ENCODE measurements at places on chromosomes 4 and X.

DNA sequence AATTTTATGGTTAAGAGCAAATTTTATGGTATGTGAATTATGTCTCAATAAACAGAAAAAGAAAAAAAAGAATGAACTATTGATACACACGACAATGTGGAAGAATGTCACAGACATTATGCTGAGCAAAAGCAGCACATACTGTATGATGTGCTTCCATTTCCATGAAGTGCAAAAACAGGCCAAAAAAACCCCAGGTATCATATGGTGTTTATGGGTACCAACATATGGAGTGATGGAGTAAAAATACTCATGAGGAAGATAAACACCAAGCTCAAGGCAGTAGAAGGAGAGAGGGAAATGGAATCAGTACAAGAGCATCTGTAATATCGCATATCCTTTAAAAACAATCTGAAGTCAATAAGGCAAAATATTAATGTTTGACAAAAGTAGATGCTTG, 4.2 kb upstream of the GATA1 start:
- no peaks in the 10 kb centered on the region for H3K36me3 ChIP-seq
- H3K27me3 ChIP-seq: peaks cover 11% of the 10 kb centered on the region
- DNase-seq: no peak
- no peak overlapping the region for H3K4me3 ChIP-seq

DNA sequence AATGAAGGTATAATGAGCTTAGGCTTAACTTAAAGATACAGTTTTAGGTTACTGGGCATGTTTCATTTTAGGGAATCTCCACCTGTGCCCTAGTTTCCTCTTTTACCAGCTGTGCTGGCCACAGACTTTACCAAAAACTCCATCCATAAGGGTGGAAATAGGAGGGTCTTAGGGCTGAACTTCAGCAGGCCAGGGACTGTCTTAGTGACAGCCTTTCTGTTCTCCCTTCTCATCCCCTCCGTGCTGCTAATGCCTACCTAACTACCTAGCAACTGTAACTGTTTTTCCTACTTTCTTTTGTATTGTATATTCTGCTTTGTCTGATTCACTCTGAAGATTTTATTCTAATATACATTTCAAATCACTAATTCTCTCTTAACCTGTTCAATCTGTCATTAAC, 1375.3 kb downstream of the PCDH18 start:
- no peak for DNase-seq
- no peaks in the 10 kb centered on the region for H3K27me3 ChIP-seq
- H3K27ac ChIP-seq: no peak overlapping the region
- no peak overlapping the region for H3K4me3 ChIP-seq
- no peaks in the 10 kb centered on the region for H3K4me1 ChIP-seq

GRCh38 chrX:132505116-132505515, 16.3 kb upstream of the MBNL3 start:
- H3K27ac ChIP-seq: no peak overlapping the region
- H3K4me1 ChIP-seq: no peaks in the 10 kb centered on the region
- no peaks in the 10 kb centered on the region for H3K27me3 ChIP-seq
- no peak overlapping the region for H3K4me3 ChIP-seq

DNA sequence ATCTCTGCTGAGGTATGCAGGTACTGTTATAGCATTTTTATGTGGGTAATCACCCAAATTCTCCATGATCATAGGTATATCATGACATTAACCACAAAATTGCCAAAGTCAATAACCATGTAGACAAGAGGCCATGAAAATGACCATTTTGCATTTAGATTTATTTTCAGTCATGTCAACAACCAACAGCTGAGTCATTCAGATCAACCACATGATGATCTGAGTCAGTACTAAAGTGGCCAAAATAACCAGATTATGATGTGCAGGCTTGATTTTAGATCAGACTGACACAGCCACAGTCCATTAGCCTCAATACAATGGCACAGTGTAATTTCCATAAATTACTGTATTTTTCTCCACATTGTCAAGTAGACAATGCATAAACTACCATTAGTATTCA, 240.5 kb downstream of the GRIA3 start:
- no peak for DNase-seq
- no peaks in the 10 kb centered on the region for H3K27me3 ChIP-seq
- H3K36me3 ChIP-seq: no peaks in the 10 kb centered on the region
- no peak overlapping the region for H3K27ac ChIP-seq
- no peaks in the 10 kb centered on the region for H3K4me1 ChIP-seq

DNA sequence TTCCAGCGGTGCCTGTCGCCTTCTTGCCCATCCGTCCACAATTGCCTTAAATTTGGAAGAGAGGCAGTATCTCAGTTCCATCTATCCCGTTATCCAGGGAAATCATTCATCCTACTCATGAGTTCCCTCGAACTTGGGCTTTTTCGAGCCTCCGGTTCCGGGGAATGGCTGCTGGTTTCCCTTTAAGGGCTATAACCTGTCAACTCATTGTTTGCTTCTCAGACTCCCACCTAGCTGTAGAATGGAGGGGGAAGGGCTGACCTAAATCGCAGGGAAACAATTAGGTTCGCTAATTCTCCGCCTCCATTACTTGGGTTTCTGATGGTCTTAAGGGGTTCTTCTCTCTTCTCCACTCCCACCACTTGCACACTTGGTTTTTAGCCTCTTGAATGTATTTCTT, 1.2 kb downstream of the UCHL1 start:
- H3K27ac ChIP-seq: no peak overlapping the region
- H3K36me3 ChIP-seq: no peaks in the 10 kb centered on the region
- no peak for DNase-seq
- H3K27me3 ChIP-seq: peaks cover 34% of the 10 kb centered on the region
- peaks cover 10% of the 10 kb centered on the region for H3K4me1 ChIP-seq

DNA sequence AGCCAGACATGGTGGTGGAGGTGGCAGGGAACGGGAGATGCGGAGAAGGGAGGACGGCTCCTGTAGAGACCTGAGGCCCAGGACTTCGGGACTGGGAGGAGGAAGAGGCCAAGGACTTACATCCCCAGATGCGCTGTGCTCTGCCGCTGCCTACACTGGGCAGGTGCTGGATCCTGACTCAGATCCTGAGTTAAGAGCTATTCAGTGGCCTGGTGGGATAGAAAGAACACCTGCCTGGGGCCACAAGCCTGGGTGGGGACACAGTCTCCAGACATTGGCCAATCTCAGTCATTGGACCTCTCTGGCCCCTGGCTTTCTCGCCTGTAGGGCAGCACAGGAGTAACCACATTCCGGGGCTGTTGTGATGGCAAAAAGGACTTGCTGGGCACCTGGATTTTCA, 10.9 kb upstream of the MSX1 start:
- DNase-seq: no peak
- H3K4me1 ChIP-seq: peaks cover 14% of the 10 kb centered on the region
- H3K27me3 ChIP-seq: peaks cover 34% of the 10 kb centered on the region

DNA sequence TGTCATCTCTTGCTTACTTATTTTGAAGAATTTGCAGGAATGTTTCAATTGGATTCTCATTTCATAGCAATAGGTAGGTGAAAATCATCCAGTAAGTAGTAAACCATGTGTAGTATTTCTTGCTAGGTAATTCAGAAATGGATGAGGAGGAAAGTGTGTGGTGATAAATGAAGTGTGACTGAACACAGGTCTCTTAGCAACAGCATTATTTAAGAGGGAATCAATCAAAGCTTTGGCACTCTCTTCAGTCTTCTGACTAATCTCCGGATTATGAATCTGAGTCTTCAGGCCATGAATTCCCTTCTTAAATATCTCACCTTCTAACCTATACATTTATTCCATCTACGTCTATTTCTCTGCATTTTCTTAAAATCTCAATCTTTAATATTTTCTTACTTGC, 55.8 kb upstream of the ARHGAP24 start:
- no peak for DNase-seq
- H3K27ac ChIP-seq: no peak overlapping the region
- H3K4me3 ChIP-seq: no peak overlapping the region
- H3K4me1 ChIP-seq: peaks cover 16% of the 10 kb centered on the region
- no peaks in the 10 kb centered on the region for H3K36me3 ChIP-seq

GRCh38 chr4:5964030-5964429, 54.2 kb downstream of the C4orf50 start:
- H3K4me1 ChIP-seq: no peaks in the 10 kb centered on the region
- no peak overlapping the region for H3K27ac ChIP-seq
- peaks cover 5% of the 10 kb centered on the region for H3K27me3 ChIP-seq
- DNase-seq: no peak

GRCh38 chr4:118898684-118899138, 10.1 kb downstream of the SYNPO2 start:
- no peak for DNase-seq
- H3K4me3 ChIP-seq: no peak overlapping the region
- H3K27me3 ChIP-seq: peaks cover 7% of the 10 kb centered on the region
- no peaks in the 10 kb centered on the region for H3K36me3 ChIP-seq
- no peaks in the 10 kb centered on the region for H3K4me1 ChIP-seq
- H3K27ac ChIP-seq: no peak overlapping the region

GRCh38 chr4:172838111-172838510, 330.5 kb upstream of the GALNT7 start:
- no peak overlapping the region for H3K27ac ChIP-seq
- peaks cover 3% of the 10 kb centered on the region for H3K27me3 ChIP-seq
- no peaks in the 10 kb centered on the region for H3K36me3 ChIP-seq
- no peak overlapping the region for H3K4me3 ChIP-seq
- no peak for DNase-seq

- DNase-seq: no peak
- no peaks in the 10 kb centered on the region for H3K36me3 ChIP-seq
- no peaks in the 10 kb centered on the region for H3K27me3 ChIP-seq
- no peaks in the 10 kb centered on the region for H3K4me1 ChIP-seq
- no peak overlapping the region for H3K4me3 ChIP-seq
Observed at GRCh38 chr4:84875636-84876371, 90.7 kb downstream of the WDFY3 start.

DNA sequence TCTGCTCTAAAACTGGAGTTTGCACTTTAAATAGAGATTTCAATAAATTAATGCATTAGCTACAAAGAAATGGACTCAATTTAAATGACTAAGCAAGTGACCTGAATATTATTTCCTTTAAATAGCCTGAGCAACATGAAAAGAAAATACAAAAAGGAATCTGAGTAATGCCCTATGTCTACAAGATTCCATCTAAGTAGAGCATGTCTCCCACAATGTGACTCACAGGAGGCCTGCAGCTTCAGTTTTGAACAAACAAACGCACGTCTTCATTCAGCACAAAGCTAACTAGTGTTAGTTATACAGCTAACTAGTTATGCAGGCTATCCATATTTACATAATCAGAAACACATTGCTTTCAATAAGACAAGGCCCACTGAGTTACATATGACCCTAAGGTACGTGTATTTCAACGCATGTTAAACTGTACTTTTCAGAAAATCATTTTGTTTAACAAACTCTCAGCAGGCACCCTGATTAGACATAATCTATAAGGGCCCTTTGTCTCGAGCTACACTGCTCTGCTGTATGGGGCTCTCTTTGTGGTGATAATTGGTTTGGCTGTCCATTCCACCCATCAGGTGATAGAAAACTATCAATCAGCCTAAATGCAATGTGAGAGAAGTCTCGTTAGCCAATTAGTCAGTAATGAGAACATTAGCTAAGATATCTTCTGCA, 116.5 kb downstream of the MAML3 start:
- no peaks in the 10 kb centered on the region for H3K27me3 ChIP-seq
- H3K4me3 ChIP-seq: no peak overlapping the region
- DNase-seq: no peak

DNA sequence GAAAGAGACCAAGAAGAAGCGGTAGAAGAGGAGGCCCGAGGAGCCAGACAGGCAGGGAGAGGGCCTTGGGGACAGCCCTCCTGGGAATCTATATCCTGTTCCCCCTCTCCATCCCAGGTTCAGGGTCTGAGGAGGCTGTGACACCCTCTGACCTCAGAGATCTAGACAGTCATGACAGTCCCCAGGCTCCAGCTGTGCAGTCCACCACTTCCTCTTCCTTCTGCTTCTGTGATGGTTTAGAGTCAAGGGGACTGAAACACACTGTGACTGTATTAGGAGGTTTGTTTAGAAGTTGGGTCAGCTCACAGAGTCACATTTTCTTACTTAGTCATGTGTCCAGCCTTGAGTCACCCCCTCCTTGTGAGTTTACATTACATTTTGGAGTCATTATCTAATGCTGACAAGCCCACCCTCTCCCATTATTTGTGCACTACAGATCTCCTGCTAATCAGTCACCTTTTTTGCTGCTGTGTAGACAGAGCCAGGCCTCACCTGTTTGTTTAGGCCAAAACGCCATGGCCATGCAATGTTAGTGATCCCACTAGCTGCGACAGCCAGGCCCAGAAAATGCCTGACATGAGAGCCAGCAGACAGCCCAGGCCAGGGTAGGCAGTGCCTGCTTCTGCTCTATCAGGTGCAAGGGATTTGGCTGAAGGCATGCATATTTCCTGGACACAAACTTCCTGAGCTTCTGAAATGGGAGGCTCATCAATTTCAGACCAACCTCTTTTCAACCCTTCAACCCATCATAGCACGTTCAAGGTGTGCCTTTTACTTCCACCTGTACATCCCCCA, 26.0 kb downstream of the MANBA start:
- H3K4me1 ChIP-seq: peaks cover 54% of the 10 kb centered on the region
- H3K27me3 ChIP-seq: no peaks in the 10 kb centered on the region
- no peak overlapping the region for H3K4me3 ChIP-seq
- peaks cover 62% of the 10 kb centered on the region for H3K36me3 ChIP-seq

- no peak overlapping the region for H3K4me3 ChIP-seq
- no peaks in the 10 kb centered on the region for H3K36me3 ChIP-seq
- no peaks in the 10 kb centered on the region for H3K27me3 ChIP-seq
- DNase-seq: no peak
Observed at GRCh38 chr4:45646885-45647590, 476.8 kb downstream of the GABRG1 start.

DNA sequence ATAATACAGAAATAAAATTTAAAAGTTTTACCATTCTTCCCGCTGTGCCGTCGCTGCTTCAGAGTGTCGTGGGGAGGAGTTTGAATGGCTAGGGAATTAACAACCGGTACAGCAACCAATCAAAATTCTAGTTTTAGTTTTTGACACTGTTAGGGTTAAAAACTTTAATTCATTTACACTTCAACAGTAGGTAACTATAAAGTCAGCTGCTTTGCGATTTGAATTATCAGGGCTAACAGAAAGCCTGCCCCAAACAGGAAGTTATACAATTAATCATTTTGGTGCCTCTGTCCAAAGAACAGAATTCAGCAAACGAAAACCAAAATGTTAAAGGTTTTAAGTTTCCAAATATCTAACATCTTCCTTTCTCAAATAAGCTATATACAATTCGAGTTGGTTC, 2.3 kb downstream of the HNRNPD start:
- peak overlapping the region; percentile 98 for H3K4me3 ChIP-seq
- peaks cover 75% of the 10 kb centered on the region for H3K4me1 ChIP-seq
- peaks cover 67% of the 10 kb centered on the region for H3K36me3 ChIP-seq
- peak overlapping the region; percentile 100 for H3K27ac ChIP-seq

- no peak for DNase-seq
- peaks cover 69% of the 10 kb centered on the region for H3K36me3 ChIP-seq
- H3K27ac ChIP-seq: peak overlapping the region; percentile 57
- H3K27me3 ChIP-seq: no peaks in the 10 kb centered on the region
- peaks cover 59% of the 10 kb centered on the region for H3K4me1 ChIP-seq
Observed at GRCh38 chr4:102007959-102008425, 217.5 kb downstream of the BANK1 start.

DNA sequence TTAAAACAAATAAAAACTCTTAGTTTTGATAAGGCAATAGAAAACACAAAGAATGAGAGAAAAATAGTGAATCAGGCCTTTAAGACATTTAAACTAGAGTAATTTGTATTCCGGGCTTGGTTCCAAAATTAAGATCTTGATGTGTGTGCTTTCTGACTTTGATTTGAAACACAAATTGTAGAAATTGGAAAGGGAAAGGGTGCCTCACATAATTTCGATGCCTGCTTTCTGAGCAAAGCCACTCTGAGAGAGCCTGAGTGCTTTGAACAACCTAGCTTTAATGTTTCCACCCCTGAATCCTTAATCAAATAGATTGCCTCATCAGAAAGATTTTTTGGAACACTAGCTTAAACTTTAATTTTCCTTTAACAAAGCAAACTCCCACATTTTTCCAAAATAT, 666.8 kb downstream of the PCDH18 start:
- H3K4me3 ChIP-seq: no peak overlapping the region
- DNase-seq: no peak
- no peaks in the 10 kb centered on the region for H3K4me1 ChIP-seq
- H3K27me3 ChIP-seq: no peaks in the 10 kb centered on the region
